Eye (tissue), 1 donor: ENCODE measurements at places on chromosomes 12 and 14.

GRCh38 chr12:123971449-123971769 is 1.2 kb downstream of the CCDC92 start:
- DNase-seq: no peak

DNA sequence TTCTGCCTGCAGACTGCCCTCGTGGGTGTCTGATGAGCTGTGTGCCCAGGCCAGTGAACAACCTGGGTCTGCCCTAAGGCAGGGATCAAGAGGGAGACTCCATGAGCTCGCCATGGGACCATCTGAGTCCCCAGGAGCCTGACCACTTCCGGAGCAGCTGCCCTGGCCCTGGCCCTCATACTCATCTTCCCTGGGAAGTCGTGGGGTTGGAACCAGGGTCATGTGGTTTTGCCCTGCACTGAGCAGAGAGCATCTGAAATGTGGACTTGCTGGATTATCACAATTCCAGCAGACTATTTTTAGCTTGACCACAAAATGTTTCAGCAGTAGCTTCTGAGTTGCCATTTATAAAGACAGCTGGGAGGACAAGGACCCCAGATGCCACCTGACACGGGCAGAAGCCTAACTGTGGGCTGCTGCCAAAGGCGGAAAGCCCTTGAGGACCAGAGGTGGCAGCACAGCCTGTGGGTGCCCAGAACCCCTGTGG is 6.7 kb downstream of the BTBD6 start:
- DNase-seq: no peak

- no peak for DNase-seq
These were observed 349.8 kb downstream of the ZFP36L1 start for GRCh38 chr14:68442828-68443629.

DNA sequence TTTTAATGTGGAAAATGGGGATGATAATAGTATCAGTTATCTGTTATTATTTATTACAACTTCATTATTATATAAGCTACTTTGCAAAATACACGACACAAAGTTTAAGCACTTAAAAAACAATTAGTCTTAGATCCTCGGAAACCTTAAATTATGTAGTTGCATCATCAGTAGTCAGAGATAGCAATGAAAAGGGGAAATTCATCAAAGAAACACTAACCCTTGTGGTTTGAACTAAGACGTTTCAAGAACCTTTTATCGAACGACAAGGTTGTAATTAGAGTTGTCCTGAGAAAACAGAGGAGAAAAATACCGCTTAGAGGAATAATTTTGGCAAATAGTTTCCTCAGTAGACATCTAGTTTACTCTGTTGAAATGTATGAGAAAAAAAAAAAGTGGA is 198.5 kb downstream of the PTPRO start:
- DNase-seq: no peak

GRCh38 chr12:101647711-101648110 is 49.7 kb upstream of the CHPT1 start:
- DNase-seq: no peak

GRCh38 chr12:2051700-2052621 is 826 bp upstream of the CACNA1C start:
- DNase-seq: peak; percentile 83

DNA sequence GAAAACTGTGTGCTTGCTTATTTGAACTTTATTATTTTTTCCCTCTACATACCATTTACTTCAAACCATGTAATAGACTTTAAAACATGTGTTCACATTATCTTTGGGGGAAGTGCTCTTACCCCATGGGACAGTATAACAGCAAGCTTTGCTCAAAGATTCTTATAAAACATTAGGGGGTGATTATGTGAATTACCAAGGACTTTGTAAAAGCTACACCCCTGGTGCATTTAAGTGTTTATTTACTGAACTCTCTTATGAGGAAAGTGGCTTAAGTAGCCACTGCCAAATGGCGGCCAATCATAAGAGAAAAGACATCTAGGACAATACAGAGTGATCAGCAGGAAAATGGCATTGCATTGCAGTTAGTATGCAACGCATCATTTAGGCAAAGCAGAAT is 70.3 kb downstream of the CAPZA3 start:
- DNase-seq: no peak

- DNase-seq: no peak
These were observed 256.2 kb downstream of the AEBP2 start for GRCh38 chr12:19695244-19696098.

- peak; percentile 71 for DNase-seq
These were observed 7.6 kb downstream of the CDCA4 start for GRCh38 chr14:105013150-105013785.

DNA sequence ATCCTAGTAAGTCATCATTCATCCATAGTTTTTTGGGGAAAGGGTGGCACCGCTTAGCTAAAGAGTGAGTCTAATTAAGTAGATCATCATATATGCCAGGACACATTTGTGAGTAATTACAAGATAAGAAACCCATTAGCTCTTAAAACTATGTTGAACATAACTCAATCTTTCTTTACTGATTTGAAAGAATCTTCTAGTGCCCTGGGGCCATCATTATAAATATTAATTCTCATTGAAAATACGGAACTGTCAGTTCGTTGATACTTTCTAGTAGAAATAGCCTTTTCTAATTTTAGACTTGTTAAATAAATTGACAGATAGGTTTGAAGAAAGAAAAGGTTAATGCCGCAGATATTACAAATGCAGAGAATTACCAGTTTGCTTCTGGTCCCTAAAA is 312.6 kb downstream of the NELL2 start:
- no peak for DNase-seq

- no peak for DNase-seq
These were observed 1524.7 kb upstream of the TMEM132C start for GRCh38 chr12:126742241-126742641.

GRCh38 chr12:108418164-108418890 is 79.2 kb upstream of the CMKLR1 start:
- no peak for DNase-seq

DNA sequence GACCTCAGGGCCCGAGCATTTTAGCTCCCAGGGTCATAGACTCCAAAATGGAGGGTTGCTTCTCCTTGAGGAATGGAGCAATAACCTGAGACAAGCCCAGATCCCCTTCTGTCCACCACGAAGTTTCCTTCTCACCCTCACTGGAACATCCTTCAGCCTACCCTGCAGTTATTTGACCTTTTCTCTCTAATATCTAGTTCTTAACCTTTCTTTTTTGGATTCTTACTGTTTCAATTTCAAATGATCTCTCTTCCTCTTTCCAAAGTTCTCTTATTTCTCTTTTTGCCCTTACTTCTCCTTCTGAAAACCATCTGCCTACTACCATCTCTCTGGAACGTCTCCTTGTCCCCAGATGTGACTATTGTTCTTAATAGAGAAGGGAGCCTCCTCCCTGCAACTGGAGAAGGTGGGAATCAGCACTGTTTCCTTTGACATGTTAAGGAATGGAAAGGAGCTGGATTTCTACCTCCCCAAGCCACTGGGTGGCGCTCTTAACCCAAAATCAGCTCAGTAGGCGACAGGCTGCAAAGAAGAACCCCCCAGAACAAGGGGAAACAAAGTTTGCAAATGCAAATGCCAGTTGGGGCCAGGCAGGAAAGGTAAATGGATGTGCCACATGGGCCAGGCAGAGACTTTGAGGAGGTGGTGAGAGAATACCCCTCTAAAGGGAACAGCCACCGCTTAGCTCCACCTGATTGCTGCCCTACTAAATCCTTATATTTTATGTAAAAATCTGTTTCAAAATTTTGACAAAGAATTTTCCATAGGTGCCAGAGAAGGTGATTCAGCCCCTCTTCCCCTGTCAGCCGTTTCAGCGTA is 22.4 kb upstream of the PDE1B start:
- DNase-seq: peak; percentile 70

DNA sequence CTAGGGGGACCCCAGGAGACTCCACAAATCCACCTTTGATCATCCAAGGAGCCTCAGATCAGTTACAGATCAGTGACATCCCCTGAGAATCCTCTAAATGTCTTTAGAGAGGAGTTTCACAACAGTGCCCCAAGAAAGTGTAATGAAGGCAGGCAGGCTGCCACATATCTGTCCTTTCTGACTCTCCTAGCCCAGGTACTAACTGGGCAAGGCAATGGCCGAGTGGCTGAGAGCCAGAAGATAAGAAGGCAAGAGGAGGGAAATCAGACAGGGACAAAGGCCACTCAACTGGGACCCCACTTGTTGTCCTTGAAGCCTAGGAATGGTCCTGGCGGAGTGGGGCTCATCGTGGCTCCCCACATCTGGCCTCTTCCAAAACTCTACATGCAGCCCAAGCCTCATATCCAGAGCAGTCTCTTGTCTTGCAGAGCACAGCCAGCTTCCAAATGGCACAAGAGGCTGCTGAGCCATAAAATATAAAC is 11.6 kb downstream of the ACTN1 start:
- no peak for DNase-seq

DNA sequence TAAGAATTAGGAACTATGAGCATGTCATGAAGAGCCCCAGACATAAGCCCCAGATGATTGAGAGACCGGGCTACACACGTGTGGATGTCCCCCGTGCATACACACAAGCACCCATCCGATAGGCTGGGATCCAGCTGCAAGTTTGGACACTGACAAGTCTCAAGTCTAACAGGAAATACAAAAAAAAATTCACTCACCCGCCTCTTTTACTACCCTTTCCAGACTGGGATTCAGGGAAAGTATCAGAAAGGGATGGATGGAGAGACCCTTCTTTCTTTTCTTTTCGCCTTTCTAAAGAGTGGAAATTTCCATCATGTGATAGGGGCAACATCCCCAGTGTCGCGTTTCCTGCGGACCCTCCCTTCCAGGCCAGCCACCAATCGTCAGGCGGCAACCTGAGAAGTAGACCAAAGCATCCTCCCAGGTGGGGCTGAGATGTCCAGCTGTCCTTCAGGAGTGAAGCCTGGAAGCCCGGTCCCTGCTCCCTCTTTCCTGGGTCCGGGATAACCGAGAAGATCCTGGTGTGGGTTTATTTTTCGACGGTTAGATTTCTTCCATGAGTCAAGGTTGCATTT is 6.4 kb upstream of the SLC38A4 start:
- DNase-seq: peak; percentile 63

GRCh38 chr14:64963611-64964010 is 8.5 kb downstream of the RAB15 start:
- no peak for DNase-seq

DNA sequence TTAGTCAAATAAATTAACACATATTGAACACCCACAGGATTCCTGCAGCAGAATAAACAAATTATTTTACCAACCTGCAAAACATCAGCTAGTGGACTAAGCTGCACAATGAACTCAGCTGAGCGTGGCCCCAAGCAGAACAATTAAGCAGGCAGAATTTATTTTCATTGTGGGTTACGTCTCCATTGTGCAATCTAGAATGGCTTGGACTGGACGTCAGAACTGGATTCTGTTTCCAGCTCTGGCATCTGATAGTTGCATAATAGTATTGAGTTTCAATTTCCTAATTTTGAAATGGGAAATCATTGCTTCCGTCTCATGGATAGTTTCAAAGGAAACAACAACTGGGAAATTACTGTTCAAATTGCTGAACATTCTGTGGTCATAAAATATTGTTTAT is 35.5 kb upstream of the RERG start:
- peak; percentile 38 for DNase-seq

DNA sequence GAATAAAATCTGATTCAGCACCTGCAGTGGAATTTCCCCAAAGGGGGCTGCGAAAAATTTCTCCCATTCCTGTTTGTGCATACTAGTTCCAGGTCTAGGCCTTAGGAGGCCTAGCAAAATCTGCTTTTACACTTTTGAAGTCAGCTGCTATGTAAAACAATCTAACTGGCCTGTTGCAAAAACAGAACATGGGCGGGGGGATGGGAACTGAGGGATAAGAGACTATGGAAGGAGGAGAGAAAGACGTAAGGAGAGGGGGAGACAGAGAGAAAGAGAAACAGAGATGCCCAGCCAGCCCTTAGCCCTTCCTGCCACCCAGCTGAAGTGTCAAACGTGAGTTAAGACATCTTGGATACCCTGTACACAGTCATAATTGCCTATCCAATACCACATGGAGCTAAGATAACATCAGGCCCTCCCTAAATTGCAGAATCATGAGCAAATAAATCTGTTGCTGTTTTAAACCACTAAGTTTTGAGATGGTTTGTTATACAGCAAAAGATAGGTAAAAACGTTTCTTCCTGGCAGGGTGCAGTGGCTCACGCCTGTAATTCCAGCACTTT is 45.6 kb downstream of the SPTLC2 start:
- no peak for DNase-seq

DNA sequence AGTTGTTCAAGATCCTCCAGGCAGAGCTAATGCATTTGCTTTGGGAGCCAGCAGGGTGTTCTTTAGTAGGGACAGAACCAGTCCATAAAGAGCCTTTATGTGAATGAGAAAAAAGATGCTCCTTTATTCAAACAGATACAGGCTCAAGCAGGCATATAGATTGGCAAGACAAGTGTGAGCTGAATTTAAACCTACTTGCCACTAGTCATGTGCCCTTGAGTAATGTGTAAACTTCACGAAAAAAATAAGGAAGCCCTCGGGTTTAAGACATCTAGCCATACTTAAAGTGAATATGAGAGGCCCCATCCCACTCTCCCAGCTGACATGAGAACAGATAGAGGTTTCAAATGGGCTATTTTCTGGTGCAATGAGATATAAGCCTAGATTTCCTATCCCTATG is 43.1 kb upstream of the STRAP start:
- DNase-seq: no peak

GRCh38 chr12:88944397-88944796 is 364.1 kb upstream of the KITLG start:
- no peak for DNase-seq

GRCh38 chr12:5232826-5233500 is 189.3 kb downstream of the KCNA5 start:
- DNase-seq: no peak

DNA sequence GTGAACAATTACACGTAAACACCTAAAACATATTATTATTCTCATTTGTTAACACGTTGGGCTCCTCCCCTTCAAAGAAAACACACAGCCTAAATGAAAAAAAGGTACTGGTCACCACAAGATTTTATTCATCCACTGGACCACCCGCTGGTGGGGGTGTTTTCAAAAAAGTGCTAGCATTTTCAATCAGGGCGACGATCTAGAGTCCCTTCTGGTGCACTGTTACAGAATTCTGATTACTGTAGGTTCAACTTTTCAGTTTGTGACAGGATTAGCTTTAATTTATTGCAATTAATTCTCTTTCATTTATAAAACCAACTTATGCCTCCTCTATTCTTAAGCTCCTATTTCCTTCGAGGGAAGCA is 443 bp downstream of the MAGOHB start:
- DNase-seq: no peak
